ENCODE measurements at places on chromosomes 4 and X. TPM values are rescaled to one million over a fixed set of nuclear protein-coding genes. Genes with fewer than 3 reads are reported as not detected.

The NEXMIF gene
- polyA plus RNA-seq = 0.84 TPM

The HTN3 gene
- not detected for polyA plus RNA-seq

The FAM47E gene
- 11.9 TPM for polyA plus RNA-seq

The SPINK2 gene
- 0.72 TPM for polyA plus RNA-seq

DNA sequence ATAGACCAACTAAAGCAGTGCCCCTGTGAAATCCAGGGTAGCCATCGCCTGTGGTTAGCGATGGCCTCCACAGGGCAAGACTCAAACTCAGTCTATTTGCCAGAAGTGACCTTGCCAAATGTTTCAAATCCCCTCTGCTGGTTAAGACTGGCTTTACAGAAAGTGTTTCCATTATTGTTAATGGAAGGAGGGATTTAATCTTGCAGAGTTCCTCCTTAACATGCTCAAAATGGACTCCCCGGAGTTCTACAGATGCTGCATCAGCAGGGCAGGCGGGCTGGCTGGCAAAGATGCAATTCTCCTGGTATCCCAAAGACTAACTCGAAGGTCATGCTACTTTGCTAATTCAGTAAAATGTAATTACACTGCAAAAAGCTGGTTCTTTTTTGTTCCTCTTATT, 313.0 kb upstream of the SLC7A11 start:
- no peak for DNase-seq
- no peak overlapping the region for H3K27ac ChIP-seq
- H3K36me3 ChIP-seq = no peaks in the 10 kb centered on the region
- H3K4me1 ChIP-seq = no peaks in the 10 kb centered on the region
- no peak overlapping the region for H3K4me3 ChIP-seq

DNA sequence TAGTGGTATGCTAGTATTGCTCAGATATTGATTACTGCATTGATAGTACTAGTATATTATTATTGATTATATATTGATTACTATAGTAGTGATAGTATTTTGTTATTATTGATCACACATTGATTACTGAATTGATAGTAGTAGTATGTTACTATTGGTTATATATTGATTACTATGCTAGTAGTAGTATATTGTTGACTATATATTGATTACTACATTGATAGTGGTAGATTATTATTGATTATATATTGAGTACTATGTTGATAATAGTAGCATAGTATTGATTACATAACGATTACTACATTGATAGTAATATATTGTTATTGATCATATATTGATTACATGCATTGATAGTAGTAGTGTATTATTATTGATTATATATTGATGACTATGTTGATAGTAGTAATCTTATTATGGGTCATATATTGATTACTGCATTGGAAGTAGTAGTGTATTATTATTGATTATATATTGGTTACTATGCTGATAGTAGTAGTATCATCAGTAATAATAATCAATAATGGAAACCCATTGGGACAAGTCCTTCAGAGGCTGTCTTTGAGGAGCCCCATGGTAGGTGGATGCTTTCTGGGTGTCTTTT, 30.6 kb downstream of the GYG2 start:
- H3K4me1 ChIP-seq = no peaks in the 10 kb centered on the region
- H3K36me3 ChIP-seq = peaks cover 6% of the 10 kb centered on the region
- H3K4me3 ChIP-seq = no peak overlapping the region

DNA sequence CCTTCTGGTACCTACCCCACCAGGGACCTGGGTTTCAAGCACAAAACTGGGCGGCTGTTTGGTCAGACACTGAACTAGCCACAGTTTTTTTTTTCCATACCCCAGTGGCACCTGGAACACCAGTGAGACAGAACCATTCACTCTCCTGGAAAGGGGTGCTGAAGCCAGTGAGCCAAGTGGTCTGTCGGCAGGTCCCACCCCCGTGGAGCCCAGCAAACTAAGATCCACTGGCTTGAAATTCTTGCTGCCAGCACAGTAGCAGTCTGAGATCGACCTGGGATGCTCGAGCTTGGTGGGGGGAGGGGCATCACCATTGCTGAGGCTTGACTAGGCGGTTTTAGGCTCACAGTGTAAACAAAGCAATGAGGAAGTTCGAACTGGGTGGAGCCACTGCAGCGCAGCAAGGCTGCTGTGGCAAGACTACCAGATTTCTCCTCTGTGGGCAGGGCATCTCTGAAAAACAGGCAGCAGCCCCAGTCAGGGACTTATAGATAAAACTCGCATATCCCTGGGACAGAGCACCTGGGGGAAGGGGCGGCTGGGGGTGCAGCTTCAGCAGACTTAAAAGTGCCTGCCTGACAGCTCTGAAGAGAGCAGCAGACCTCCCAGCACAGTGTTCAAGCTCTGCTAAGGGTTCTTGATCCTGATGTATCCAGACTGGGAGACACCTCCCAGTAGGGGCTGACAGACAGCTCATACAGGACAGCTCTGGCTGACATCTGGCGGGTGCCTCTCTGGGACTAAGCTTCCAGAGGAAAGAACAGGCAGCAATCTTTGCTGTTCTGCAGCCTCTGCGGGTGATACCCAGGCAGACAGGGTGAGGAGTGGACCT, 223.0 kb downstream of the COX18 start:
- no peak for DNase-seq
- H3K27me3 ChIP-seq = no peaks in the 10 kb centered on the region
- H3K27ac ChIP-seq = no peak overlapping the region

DNA sequence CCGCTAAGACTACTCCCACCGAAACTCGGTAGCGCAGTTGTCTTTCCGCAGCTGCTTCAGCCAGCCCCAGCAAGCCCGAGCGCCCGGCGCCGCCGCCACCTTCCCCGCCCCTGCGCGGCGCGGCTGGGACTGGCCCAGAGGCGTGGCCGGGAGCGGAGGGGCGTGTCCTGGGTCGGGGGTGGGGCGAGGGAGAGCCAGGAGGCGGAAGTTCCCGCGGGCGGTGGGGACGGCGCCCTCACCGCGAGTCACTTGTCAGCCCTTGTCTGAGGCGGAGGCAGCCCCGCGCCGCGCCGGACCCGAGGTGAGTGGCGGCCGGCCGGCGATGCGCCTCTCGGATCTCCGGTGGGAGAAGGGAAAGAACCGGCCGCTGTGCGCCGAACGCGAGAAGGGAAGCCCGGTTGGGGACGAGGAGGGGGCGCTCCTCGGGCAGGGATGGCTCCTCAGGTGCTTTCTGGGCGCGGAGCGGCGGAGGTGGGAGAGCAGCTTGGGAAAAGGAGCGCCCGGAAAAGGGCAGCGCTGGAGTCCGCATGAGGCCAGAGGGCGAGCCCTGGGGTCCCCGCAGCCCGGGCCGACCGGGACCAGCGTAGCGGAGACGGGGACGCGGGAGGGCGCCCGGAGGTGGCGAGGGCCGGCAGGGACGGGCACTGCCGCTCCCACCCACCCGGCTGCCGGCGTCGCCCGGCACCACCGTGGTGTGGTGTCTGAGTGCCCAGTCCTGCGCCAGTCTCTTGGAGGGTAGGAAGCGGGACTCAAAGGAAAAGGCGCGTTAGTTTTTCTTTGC, at the start of gene PDLIM5:
Gene PDLIM5 (plus strand): TSS at position 248 of the 781 bp plus-strand sequence. CDS start 3,347 bp downstream, outside the sequence.
- no peaks in the 10 kb centered on the region for H3K27me3 ChIP-seq
- peak within 1 kb of the TSS; percentile 96 for H3K4me3 ChIP-seq
- H3K4me1 ChIP-seq = peaks cover 29% of the 10 kb centered on the region
- peaks cover 4% of the 10 kb centered on the region for H3K36me3 ChIP-seq
- peak; percentile 93 for DNase-seq

DNA sequence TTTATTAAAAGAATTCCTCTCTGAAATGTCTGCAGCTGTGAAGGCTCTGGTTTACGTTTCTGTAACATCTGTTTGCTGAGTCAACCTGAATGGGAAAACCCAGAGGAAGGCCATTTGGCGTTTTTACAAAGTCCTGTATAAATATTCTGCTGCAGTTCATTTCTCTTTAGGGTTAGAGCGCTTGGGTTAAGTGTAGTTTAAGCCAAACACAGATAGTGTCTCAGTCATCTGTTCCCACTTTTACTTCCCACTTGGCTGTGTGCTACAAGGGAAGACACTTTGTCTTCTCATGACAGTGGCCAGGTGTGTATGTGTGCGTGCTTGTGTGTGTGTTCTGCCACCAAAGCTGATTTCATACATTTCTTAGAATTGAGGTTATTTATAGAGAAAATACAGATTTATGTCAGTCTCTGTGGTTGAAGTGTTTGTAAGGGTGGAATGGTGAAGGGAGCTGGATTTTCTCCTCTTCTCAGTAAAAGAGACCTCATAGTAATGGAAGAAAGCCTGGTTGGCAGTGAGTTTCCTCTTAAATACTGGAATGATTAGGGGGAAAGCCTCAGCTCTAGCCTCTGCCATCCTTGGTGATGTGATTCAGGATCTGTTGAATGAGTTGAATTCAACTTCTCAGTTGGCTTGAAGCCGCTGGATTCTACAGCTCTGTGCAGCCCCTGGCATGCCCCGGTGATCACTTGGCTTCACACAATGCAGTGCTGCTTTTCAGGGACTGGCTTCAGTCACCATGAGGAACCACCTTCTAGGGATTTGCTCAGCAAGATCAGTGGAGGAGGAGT, 50.6 kb downstream of the JADE1 start:
- H3K27ac ChIP-seq = no peak overlapping the region
- no peaks in the 10 kb centered on the region for H3K27me3 ChIP-seq
- no peaks in the 10 kb centered on the region for H3K4me1 ChIP-seq
- no peak for DNase-seq

DNA sequence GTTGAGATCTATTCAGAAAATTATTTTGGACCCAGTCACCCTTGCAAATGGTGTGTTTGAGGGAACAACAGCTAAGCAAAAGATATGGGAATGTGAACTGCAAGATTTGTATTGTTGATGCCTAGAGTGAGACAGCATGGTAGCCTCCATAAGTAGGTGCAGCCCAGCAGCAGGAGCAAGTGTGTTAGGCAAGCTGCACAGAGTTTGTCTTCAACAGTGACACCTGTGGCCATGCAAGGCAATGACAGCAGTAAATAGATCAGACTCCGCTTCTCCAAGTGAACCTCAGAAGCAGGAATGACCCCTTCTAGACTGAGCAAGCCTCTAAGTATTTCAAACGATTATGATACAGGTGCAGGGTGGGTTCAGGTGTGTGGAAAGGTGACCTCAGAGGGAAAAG, 133.4 kb upstream of the MSX1 start:
- H3K4me1 ChIP-seq = no peaks in the 10 kb centered on the region
- no peaks in the 10 kb centered on the region for H3K27me3 ChIP-seq
- DNase-seq = no peak

- H3K4me3 ChIP-seq = no peak overlapping the region
- H3K4me1 ChIP-seq = peaks cover 9% of the 10 kb centered on the region
- no peak overlapping the region for H3K27ac ChIP-seq
- no peaks in the 10 kb centered on the region for H3K36me3 ChIP-seq
Measured at GRCh38 chr4:71713611-71714203, 70.2 kb downstream of the GC start.

GRCh38 chr4:110878413-110878812, 255.5 kb upstream of the PITX2 start:
- no peaks in the 10 kb centered on the region for H3K36me3 ChIP-seq
- H3K4me1 ChIP-seq = peaks cover 3% of the 10 kb centered on the region
- H3K4me3 ChIP-seq = no peak overlapping the region
- no peak for DNase-seq

- H3K36me3 ChIP-seq = no peaks in the 10 kb centered on the region
- no peak for DNase-seq
- no peak overlapping the region for H3K27ac ChIP-seq
- H3K4me1 ChIP-seq = peaks cover 3% of the 10 kb centered on the region
- H3K4me3 ChIP-seq = no peak overlapping the region
Measured at GRCh38 chr4:123741906-123742305, 345.3 kb downstream of the SPRY1 start.

- no peaks in the 10 kb centered on the region for H3K36me3 ChIP-seq
- peaks cover 8% of the 10 kb centered on the region for H3K4me1 ChIP-seq
- H3K4me3 ChIP-seq = no peak overlapping the region
- no peak for DNase-seq
- no peak overlapping the region for H3K27ac ChIP-seq
- H3K27me3 ChIP-seq = no peaks in the 10 kb centered on the region
Measured at GRCh38 chr4:81498046-81498445, 26.3 kb upstream of the RASGEF1B start.

DNA sequence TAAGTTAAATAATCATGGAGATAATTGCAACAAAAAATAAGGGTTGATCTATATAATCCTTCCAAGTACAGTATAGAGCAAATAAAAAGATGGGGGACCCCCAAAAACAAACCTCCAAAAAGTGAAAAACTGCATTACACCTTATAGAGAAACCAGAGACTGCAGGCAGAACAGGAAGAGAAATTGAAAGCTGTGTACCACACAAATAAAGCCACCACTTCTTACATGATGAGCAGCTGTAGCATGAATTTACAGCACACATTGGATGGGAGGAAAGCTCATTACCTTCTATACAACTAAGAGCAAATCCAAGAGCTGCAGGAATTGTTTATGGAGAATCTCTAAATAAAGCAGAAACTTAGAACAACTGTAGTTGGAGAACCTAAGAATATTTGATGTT, 152.4 kb upstream of the PDE5A start:
- no peaks in the 10 kb centered on the region for H3K36me3 ChIP-seq
- DNase-seq = no peak
- H3K27ac ChIP-seq = no peak overlapping the region
- H3K27me3 ChIP-seq = no peaks in the 10 kb centered on the region

- H3K27me3 ChIP-seq = no peaks in the 10 kb centered on the region
- no peak overlapping the region for H3K4me3 ChIP-seq
- H3K36me3 ChIP-seq = no peaks in the 10 kb centered on the region
- DNase-seq = no peak
- no peak overlapping the region for H3K27ac ChIP-seq
- no peaks in the 10 kb centered on the region for H3K4me1 ChIP-seq
Measured at GRCh38 chrX:43448688-43449087, 207.4 kb upstream of the MAOA start.

DNA sequence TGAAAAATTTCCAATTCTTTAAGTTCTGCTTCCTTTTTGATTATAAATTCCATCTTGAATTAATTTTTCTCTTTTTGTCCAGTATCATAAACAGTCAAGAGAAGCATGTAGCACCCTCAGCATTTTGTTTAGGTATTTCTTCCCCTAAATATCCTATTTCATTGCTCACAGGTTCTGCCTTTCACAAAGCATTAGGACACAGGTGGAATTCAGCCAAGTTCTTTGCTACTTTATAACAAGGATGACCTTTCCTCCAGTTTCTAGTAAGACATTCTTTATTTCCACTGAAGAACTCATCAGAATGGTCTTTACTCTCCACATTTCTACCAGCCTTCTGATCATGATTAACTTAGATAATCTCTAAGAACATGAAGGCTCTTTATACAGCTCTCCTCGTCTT, 7.4 kb downstream of the SLC9B1 start:
- H3K27ac ChIP-seq = peak overlapping the region; percentile 78
- H3K27me3 ChIP-seq = no peaks in the 10 kb centered on the region
- H3K4me3 ChIP-seq = no peak overlapping the region
- DNase-seq = peak; percentile 68

DNA sequence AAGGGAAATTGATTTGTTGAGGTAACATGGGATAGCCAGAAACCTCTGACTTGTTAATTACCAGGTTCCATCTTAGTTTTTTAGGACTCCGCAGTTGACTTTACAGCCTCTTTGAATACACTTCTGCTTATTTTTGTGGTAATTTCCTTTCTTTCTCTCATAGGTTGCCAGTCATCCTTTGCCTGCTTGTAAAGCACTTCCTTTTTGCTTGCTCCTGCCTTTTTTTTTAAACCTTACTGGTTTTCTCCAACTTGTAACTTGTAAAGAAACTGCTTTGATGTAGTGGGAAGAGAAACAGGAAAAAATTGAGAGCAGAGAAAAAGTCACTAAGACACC, 2.6 kb downstream of the PGK1 start:
- H3K4me1 ChIP-seq = peaks cover 14% of the 10 kb centered on the region
- H3K27me3 ChIP-seq = no peaks in the 10 kb centered on the region
- H3K4me3 ChIP-seq = no peak overlapping the region
